Stimulated activated naive CD8-positive, alpha-beta T cell treated with anti-CD3 and anti-CD28 coated beads, Interleukin-15, amount 100 ng/mL, for 72 hours (primary cell): ENCODE measurements at places on chromosomes 1 and 21.

- DNase-seq = no peak
Observed at GRCh38 chr1:50559421-50559820, 136.2 kb upstream of the DMRTA2 start.

DNA sequence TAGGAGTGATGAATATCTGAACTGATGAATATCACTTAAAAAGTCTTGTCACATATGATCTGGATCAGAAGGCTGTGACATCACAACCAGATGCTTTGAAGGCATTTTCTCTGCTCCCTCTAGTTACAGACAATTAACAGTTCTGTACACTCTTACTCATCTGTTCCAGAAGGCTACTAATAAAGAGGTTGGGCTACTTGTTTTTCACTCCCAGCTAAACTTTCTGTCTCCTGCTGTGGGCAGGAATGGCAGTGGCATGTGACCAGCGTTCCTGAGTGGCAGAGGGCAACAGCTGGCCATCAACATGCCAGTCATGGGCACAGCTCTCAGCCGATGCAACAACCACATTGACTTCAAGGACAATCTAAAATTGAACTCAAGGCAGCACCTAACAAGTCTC is 66.7 kb downstream of the SLC45A1 start:
- DNase-seq = no peak

GRCh38 chr1:24084050-24084449 is 27.9 kb downstream of the MYOM3 start:
- no peak for DNase-seq

GRCh38 chr1:46183926-46184557 is 7.8 kb upstream of the P3R3URF start:
- no peak for DNase-seq

- no peak for DNase-seq
Observed at GRCh38 chr1:247111700-247112478, 7.7 kb upstream of the ZNF669 start.

- DNase-seq = no peak
Observed at GRCh38 chr1:109749221-109749620, 8.4 kb upstream of the GSTM3 start.

- no peak for DNase-seq
Observed at GRCh38 chr1:32869923-32870614, 643 bp downstream of the FNDC5 start.

DNA sequence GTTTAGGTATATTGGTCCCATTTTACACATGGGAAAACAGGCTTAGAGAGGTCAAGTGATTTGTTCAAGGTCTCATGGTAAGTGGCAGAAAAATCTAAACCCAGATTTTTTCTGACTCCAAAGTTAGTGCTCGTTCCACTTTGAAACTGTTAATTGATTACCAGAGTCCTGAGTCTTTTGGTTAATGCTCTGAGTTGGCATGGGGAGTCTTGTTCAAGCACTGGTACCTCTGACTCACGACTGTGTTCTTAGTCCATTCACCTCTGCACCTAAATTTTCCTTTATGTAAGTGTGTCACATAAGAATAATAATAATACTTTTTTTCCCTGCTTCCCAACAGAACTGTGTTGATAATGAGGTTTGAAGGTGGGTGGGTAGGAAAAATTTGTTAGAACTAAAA is 59.3 kb downstream of the VANGL2 start:
- DNase-seq = no peak

DNA sequence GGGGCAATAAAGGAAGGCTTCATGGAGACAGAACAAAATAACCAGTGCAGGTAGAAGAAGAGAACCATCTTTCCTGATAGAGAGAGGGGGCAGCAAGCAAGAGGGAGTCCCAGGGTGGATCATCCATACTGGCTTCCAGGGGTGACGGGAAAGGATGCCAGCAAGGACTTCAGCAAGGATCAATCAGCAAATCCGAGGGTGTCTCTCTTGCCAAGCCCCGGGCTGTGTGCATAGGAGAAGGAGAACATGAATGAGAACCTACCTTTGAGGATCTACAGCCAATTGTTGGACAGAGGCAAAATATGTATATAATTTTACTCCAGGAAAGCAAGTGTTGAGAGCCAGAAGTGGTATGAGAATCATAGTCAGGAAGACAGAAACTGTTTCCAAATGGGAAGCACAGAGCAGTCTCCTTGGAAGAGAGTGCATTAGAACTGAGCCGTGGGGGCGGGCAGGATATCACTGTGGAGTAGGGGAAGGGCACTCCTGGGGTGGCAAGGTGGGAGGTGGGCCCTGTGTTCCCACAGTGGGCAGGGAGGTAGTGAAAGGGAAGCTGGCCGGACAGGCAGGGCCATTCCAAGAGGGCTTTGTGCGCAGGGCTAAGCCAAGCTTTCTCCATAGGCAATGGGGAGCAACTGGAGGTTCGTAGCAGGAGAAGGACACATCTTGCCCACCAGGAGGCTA is 1.1 kb upstream of the S100A9 start:
- peak; percentile 7 for DNase-seq

DNA sequence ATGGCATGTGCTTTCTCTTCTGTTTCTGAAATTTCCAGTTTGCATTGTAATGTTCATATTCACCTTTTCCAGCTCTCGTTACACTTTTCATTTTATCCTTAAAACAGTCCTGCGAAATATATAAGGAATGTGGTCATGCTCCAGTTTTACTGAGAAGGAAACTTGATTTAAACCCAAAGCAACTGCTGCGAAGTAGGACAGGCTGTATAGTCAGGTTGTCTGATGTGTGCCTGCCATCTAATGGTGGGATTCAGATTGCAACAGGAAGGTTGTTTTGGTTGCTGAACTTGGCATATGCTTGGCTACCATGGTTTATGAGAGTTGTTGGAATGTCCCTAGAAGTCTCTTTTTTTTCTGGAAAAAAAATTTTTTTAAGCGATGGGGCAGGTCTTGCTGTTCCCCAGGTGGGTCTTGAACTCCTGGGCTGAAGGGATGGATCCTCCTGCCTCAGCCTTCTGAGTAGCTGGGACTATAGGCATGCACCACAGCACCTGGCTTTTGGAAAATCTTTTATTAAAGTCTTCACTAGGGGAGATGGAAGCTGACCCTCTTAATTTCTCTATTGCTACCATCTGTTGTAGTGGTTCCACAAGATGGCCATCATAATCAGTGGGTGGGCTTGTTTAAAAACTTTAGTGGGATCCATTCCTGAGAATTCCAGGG is 86.9 kb downstream of the UCK2 start:
- DNase-seq = peak; percentile 64

GRCh38 chr1:186325239-186325638 is 49.8 kb downstream of the TPR start:
- DNase-seq = no peak

DNA sequence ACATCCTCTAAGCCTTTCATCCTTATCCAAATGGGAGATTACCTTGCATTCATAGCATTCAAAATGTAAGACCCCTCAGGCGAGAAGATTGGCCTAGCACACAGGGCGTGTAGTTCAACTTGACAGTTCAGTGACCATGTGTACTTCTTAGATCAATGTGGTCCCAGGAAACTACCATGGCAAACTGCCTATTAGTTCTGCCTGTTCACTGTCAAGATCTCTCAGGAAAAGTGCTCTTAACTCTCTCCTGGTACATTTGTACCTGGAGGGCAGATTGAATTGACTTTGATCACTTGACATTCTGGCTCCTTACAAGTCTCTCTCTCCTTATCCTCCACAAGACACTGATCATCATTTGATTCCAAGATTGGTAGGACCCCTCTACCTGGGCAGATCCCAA is 122.4 kb downstream of the CDC7 start:
- DNase-seq = no peak
